ENCODE measurements at places on chromosomes 1 and 21.

DNA sequence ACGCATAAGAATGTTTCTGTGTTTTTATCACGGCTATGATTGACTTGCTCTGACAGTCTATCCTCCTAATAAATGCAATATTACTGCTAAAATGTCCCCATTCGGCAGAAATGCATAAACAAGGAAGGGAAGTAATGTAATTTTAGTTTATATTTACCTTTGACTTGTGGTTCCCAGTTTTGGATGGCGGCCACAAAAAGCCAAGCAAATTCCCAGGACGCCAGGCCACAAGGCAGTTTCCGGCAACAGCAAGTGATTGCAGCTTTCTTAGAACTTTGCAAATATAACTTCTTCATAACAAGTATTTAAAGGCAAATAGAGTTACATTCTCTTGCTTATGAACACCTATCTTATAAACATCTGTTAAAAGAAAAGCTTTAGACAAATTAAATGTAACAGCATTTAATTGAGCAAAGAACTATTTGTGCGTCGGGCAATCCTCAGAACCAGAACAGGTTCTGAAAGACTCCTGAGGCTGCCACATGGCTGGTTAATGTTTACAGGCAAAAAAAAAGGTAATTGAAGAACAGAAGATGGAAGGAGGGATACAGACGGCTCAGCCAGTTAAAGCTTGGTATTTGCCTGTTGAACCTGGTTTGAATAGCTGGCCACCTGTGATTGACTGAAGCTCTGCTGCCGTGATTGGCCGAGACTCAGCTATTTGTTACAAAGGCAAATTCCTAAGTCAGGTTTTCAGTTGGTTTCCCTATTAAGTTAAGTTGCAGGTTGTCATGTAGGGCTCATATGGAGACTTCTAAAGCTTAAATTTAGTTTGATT lies 80.8 kb downstream of the C21orf91 start:
- DNase-seq: no peak

- DNase-seq: no peak
Observed at GRCh38 chr1:116911779-116912469, 2.2 kb downstream of the PTGFRN start.

DNA sequence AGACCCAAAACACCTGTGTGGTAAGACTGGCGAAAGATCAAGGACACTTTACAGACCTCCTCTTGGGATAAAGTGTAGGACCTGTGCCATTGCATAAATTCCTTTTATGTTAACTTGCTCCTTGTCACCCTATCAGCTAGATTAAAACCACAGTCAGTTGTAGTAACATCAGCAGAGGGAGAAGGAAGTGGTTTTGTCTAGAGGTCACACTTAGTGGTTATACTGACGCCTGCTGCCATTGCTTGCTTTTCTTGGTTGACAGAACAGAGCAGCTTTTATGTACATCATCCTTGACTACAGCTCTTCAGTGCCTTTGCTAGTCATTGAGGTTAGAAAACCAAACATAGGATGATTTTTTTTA lies 101.4 kb downstream of the PBX1 start:
- no peak for DNase-seq

DNA sequence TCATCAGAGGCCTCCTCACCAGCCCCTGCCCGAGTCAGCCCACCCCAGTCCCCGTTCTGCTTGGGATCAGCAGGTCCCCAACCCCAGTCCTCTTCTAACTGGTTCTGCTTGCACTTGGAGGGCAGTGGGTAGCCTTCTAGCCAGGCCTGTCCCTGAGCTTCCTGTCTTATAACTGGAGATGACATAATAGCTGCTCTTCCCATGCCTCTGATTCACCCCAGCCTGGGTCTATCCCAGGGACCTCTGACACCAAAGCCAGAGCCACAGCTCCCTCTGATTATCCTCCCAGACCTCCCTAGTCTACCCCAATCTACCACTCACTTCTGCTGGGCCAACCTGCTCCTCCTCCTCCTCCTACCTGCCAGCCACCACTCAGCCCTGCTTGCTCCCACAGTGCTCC lies 31.4 kb downstream of the IQGAP3 start:
- no peak for DNase-seq

DNA sequence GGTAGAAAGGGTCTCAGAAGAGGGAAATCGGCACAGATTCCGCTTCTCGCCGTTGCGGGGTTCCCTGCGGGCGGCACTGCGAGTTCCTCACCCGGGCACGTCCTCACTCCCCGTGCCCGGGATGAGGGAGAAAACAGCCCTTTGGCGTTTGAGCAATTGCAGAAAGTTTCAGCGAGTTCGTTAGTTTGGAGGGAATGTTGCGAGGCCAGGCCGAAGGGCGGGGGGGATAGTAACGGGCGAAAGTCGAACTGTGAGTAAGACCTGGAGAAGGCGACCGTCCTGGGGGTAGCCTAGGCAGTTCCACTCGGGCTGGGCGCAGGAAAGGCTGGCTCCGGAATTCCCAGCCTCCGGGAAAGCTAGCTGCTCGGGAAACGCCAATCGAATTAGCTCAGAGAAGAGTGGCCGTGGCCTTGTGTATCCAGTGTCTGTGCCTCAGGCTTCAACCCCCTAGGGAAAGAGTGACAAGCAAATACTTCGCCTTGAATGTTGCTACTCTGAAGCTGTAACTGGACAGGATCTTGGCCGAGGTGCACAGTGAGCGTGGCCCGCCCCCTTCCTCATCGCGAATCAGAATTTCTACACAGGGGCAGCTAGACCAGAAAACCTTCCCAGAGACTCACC lies 787 bp downstream of the PTGFR start:
- no peak for DNase-seq

- no peak for DNase-seq
Observed at GRCh38 chr21:35561116-35561515, 499.2 kb downstream of the SETD4 start.

- no peak for DNase-seq
Observed at GRCh38 chr1:220455559-220455958, 72.4 kb upstream of the MARK1 start.

- no peak for DNase-seq
Observed at GRCh38 chr1:186499571-186499970, 38.7 kb upstream of the PDC start.

GRCh38 chr1:172286629-172287076 lies 133.8 kb upstream of the C1orf105 start:
- no peak for DNase-seq

- no peak for DNase-seq
Observed at GRCh38 chr1:119687434-119688079, 24.2 kb upstream of the PHGDH start.

DNA sequence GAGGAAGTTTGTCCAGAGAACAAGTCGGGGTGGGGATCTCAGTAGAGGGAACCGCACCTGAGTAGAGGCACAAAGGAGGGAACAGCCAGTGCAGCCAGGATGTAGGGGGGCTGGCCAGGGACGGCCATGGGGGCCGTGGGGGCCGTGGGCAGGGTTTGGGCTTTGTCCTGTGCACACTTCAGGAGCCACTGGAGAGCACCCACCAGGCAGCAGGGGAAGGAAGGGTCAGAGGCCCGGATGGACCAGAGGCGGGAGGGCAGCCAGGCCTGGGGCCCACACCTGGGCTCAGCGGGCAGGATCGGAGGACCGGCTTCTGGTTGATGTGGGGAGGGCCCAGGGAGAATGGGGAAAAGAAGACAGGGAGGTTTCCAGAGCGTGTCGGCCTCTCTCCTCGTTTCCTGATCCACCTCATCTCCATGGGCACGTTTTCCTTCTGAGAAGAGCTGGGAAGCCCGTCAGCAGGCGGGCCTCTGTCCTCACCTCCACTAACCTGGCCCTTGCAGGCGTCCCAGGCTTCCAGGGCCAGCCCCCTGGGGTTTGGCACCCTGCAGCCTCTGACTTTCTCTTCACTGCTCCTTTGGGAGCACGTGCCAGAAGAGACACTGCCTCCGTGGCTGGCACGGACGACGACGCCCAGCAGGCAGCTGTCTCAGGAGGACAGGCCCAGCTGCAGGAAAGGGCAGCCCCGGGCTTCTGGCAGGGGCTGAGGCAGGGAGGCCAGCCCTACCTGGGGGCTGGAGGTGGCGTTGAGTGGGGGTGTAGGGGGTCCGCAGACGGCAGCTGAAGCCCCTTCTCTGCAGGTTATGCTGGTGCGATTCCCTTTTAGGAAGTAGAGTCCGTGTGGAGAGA lies 16.8 kb upstream of the PDXK start:
- DNase-seq: no peak

DNA sequence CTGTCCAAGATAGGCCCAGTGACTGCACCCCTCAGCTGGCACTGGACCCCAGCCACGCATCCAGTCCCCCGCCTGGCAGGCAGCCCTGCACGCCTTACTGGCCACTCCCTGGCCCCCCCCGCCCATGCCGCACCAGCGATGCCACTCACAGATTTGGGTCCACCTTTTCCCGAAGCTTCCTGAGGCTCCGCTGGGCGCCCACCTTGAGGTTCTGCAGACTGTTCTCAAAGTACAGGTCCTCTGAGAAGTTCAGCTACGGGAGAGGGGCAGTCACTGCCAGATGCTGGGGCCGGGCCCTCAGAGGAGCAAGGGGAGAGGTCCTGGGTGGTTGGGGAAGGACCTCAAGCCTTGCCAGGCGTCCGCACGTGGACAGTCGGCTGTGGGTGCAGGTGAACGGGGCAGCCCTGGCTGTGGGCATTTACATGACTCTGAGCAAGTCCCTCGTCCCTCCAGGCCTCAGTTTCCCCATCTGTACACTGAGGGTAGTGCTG lies 8.1 kb downstream of the PRXL2B start:
- DNase-seq: no peak

- DNase-seq: no peak
Observed at GRCh38 chr1:231750296-231750695, 123.7 kb downstream of the DISC1 start.

- no peak for DNase-seq
Observed at GRCh38 chr1:58888833-58889232, 105.0 kb upstream of the JUN start.

DNA sequence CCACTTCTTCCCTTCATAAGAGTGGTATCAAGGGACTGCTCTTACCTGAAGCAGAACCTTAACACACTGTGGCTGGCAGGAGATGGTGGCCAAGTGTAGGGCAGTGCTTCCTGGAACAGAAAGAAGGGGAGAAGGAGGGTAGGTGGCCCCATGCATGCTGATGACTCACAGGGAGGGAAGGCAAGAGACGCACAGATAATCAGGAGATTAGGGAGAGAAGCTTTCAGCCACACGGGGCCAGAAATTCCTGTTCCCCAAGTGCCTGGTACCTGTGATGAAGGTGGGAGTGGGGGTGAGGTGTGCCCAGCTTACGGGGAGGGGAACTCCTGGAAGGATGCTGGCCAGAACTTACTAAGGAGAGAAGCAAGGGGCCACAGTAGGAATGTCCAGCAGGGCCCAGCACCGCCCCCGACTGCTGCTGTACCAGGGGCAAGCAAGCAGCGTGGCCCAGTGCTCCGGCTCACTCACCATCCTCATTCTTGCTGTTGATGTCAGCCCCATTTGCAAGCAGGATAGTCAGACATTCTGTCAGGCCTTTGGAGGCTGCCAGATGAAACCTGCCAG lies 7.7 kb downstream of the ANKRD35 start:
- DNase-seq: no peak

DNA sequence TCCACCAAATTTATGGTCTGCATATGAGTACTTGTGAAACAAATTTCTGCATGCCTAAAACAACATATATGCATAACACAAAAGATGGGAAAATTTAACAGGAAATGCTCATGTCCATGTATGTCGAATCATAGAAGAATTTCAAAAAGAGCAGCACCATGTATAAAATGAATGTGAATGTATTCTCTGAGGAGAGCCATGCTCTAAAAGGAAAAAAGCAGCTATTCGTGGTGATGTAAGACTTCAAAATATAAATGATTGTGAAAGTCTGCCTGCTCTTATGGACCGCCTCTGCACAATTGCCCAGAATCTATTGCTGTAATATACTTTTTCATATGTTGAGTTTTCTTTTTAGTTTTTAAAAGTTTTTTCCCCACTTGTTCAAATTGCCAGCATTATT lies 66.8 kb downstream of the EPB41 start:
- DNase-seq: no peak

- no peak for DNase-seq
Observed at GRCh38 chr1:221794935-221795334, 53.0 kb upstream of the DUSP10 start.

GRCh38 chr1:31523769-31524168 lies 52.5 kb upstream of the TINAGL1 start:
- no peak for DNase-seq
